WTC11 (cell line): ENCODE measurements at places on chromosomes 7 and 10.

- DNase-seq, result no peak
Observed at GRCh38 chr10:96681524-96681923, 38.8 kb downstream of the PIK3AP1 start.

GRCh38 chr7:68892236-68892635, 706.0 kb upstream of the AUTS2 start:
- no peak for DNase-seq

DNA sequence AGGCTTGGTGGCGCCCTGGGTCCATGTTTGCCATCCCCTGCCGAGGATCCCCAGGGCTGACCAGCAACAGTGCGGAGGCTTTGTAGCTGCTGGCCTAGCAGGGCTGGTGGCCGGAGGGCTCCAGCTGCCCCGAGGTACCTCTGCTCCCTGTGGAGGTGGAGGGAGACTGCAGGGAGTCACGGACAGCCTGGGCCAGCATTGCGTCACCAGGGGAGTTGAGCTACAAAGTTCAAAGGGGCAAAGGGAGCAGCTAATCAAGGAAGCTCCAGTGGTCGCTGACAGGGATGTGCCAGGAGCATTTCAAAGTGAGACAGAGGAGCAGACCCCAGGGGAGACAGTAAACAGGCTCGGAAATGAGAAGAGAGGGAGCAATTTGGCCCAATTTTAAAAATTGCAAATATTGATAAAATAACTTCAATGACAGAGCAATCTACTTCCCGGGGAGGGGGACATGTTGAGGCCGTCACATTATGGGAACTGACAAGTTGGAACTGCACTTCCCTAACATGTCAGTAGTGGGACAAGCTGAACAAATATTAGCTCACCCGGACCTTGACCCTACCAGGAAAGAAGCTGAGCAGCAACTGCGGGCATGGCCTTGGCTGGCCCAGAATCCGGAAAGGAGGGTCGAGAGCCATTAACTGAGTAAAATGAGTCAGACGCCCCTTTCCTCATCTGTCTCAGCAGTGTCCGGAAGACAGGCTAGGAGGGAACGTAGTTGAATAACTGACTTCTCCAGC, 39.4 kb downstream of the BTBD16 start:
- no peak for DNase-seq

- no peak for DNase-seq
Observed at GRCh38 chr7:45585628-45586027, 11.5 kb downstream of the ADCY1 start.

DNA sequence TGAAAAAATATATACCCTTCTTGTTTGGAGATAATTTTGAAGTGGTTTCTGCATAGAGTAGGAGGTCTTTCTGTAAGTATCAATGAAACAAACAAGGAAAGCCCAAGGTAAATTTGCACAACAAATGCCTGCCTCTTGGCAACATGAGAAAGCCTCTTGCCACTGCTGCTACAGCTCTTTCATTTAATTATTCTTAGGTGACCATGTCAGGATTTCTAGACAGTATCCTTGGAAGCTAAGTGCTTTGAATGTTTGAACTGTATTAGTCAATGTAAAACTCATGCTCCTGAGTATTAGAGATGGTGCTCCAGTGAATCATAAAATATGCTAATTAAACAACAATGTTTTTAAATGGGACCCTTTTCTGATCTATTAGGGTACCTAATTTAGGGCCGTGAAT, 81.2 kb upstream of the ITGB1 start:
- DNase-seq, result no peak

DNA sequence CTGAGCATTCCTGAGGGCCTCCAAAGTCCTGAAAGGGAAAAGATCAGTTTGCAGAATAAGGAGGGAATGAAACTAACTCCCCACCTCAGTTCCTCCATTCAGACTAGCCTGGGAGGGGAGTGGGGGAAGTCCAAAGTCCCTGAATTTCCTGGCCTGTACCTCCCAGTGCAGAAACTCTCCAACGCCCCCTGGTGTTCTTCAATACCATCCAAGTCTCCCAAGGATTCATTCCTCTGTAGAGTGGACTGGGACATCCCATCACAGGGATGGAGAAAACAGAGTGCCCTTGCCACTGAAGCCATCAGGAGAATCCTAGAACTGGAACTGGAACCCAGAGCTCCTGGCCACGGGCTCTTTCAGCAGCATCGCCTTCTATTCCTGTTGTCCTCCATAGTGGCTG, 1.6 kb upstream of the COL13A1 start:
- peak; percentile 72 for DNase-seq

- no peak for DNase-seq
Observed at GRCh38 chr10:132845780-132846595, 60.0 kb upstream of the NKX6-2 start.

- DNase-seq, result peak; percentile 11
Observed at GRCh38 chr7:924541-925231, 29.8 kb downstream of the ADAP1 start.

DNA sequence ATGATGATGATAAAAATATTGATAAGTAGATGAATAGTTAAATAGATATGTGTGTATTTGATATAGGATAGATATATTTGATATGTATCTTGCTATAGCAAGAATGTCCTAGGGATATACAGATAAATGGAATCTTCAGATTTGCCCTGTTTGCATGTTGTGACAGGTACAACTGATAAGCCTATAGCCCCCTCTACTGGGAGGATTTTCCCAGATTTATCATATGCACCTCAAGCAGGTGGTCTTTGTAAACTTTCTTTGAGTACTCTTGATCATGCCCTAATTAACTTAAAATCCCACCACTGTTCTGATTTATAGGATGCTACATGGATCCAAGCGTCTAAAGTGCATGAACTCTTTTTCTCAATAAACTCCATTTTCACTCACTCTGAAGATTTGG, 1050.7 kb downstream of the SORCS3 start:
- peak; percentile 11 for DNase-seq

DNA sequence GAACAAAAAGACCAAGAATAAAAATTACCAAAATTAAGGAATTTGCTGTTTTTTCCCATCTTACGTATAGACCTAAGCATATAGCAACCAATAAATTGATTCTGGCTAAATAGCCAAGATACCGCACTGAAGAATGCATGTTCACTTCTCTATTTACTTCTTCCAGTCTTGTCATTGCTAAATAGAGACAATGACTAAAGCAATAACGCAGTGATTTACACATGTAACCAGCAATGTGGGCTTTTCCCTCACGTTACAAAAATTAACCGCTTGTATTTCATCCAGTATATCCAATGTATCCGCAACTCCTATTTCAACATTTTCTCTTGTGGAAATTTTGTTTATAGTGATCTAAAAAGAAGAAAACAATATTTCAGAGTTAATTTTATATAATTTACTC, 5.6 kb downstream of the TMEM168 start:
- DNase-seq, result no peak

- peak; percentile 22 for DNase-seq
Observed at GRCh38 chr7:86667732-86668131, 24.0 kb downstream of the GRM3 start.

GRCh38 chr10:34710391-34710751, 104.7 kb downstream of the PARD3 start:
- DNase-seq, result no peak

GRCh38 chr7:30694774-30695721, 12.8 kb upstream of the CRHR2 start:
- no peak for DNase-seq

DNA sequence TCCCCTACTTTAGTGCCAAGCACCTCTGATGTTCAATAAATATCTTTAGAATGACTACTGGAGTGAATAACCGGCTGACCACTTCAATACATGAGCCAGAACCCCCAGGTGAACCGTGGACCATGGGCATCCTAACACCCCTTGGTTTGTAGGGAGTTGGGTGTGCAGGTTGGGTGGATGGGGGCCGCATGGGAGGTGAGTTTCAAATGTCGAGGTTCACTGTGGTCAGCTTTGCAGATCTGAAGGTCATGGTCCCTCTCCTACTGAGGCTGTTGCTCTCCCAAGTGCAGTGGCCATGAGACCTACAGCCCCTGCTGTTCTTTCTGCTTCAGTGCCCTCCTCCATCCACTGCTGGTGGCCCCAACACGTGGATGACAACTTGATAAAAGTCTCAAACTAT, 178.0 kb upstream of the MKI67 start:
- DNase-seq, result no peak

GRCh38 chr7:7519056-7519455, 16.6 kb downstream of the COL28A1 start:
- DNase-seq, result no peak

GRCh38 chr7:140416560-140416959, 12.7 kb downstream of the RAB19 start:
- DNase-seq, result no peak

GRCh38 chr10:107502229-107502985, 337.9 kb upstream of the SORCS1 start:
- no peak for DNase-seq

DNA sequence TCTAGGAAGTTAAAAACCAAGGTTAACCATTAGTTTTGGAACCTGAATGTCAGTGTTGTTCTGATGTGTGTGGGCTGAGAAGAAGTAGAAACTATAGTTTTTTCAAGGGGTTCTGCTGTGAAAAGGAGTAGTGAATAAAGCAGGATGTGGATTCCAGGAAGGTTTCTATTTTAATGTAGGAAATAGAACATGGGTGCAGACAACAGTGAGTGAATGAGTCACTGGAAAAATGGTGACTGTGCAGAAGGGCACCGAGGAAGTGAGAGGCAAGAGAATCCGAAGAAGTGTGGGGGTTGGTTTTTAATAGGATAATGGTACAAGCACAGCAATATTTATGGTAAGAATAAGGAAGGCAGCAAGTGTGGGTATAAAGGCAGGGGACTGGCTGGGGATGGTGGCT, 120.4 kb downstream of the ARHGAP21 start:
- no peak for DNase-seq

GRCh38 chr7:129780974-129781927, 169.7 kb downstream of the NRF1 start:
- peak; percentile 81 for DNase-seq

- no peak for DNase-seq
Observed at GRCh38 chr10:59575269-59575668, 134.4 kb downstream of the SLC16A9 start.

GRCh38 chr10:90945491-90946070, 24.7 kb upstream of the ANKRD1 start:
- no peak for DNase-seq

GRCh38 chr7:131203291-131203976, 124.2 kb upstream of the MKLN1 start:
- DNase-seq, result no peak

DNA sequence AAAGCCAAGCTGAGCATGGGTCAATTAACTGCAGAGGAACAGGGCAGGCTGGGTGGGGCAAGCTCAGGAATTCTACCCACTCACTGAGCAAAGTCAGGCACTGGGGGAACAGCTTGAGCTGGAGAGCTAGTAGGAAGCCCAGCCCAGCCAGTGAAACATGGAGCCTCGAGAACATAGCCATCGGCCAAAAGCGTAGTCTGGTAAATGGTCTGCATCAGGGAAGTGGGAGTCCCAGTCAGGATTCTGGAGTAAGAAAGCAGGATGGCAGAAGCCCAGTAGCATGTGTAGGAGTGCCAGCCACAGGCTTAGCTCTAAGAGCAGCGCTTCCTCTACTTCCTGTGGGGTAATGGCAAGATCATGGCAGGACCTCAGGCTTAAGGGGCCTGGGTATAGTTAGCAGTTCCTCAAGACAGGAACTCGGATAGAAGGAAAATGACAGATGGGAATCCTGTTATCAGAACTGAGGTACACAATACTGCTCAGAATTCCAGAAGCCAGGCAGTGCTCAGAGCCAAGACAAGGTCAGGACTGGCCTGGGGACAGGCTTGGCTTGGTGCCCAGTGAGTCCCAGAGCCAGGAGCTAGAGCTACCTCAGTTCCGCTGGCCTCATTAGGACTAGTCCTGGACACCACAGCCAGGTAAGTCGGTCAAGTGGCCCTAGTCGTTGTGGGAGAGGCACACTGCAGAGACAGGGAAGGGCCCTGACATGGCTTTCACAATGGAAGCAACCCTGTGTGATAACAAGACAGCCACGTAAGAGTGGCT, 65.4 kb upstream of the MXI1 start:
- DNase-seq, result no peak

- DNase-seq, result no peak
Observed at GRCh38 chr7:156496865-156497264, 143.7 kb upstream of the RNF32 start.

DNA sequence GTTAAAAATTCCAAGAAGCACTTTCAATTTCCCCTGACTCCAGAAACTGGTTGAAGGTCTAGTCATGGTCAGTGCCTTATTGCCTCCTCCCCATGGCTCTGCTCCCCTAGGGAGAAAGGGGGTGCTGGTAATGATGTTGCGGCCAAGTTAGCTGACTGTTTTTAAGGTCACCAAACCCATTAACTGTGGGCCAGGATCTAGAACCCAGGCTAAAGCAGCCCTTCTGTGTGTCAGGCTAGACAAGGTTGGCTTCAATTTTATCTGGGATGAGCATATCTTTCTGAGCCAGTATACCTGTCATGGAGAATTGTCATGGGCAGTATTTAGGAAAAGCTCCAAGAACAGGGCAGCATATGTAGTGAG, 11.2 kb upstream of the HOXA13 start:
- no peak for DNase-seq

DNA sequence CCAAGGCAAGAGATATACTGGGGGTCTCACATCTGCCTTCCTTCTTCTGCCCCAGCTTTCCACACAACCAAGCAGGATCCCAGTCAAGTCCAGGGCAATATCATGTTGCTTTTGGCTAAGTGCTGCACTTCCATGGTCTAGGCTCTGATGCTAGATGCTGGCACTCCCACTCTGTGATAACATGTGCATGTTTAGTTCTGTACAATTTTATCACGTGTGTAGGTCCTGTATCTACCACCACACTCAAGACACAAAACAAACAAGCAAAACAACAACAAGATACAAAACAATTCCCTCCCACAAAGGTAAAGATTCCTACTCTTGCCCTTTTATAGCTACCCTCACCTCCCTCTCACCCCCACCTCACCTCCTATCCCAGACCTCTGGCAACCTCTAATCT, 105.6 kb upstream of the HABP2 start:
- no peak for DNase-seq

DNA sequence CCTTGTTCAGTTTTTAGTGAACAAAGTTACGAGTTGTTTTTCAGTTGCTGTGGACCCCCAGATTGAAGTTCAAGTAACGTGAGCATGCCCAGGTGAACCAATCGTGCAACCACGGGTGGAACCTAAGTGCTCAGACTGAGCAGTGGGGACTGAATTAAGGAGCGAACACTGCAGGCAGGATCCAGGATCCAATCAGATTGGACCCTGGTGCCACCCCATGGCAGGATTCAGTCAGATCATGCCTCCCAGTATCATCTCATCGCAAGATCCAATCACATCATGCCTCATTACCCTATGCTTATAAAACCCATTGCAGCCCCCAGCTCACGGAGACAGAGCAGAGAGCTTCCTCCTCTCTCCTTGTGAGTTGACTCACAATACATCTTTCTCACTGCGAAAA, 80.9 kb downstream of the PFKFB3 start:
- DNase-seq, result no peak

GRCh38 chr7:44101966-44102845, 1.9 kb upstream of the AEBP1 start:
- no peak for DNase-seq

GRCh38 chr7:16318463-16318862, 102.9 kb downstream of the CRPPA start:
- no peak for DNase-seq

- DNase-seq, result no peak
Observed at GRCh38 chr7:45881759-45882464, 6.4 kb upstream of the IGFBP1 start.

GRCh38 chr10:9205558-9205957, 1151.1 kb downstream of the GATA3 start:
- DNase-seq, result no peak
